ENCODE measurements at places on chromosomes 16 and 17.

- no peak for DNase-seq
Measured at GRCh38 chr16:9297437-9298113, 206.1 kb downstream of the HAPSTR1 start.

DNA sequence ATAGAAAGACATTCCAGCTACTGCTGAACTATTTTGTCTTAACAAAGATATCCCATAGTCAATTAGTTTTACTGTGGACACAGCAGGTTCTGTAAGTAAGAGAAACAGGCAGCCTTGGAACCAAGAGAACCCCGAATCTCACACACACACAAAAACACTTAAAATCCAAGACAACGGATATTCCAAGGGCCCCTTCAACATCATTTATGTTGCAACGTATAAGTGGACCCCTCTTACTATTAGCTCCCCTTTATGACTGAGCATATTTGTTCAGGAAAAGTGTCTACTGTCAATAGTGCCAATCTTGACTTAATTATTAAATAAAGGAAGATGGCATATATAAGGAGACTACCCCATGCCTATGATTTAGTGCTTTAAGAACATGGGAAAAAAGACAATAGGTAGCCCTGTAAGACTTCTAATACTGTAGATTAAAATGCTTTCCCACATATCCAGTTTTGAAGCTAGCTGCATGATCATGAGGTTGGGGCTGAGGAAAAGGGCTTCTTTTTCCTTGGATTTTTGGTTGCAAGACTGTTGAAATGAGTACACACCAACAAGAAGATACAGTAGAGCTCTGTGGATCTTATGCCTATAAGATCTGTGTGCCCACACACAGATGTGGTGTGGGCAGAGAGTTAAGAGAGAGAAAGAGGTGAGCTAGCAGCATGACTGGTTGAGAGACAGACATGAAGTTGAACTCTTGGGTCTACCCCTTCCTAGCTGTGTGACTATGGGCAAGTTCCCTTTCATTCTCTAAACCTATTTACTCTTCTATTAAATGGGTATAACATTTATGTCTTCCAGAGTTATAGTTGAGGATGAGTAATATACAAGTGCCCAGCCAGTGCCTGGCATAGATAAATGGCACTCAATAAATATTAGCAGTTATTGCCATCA, 3.0 kb downstream of the MMD start:
- no peak for DNase-seq

GRCh38 chr17:50758524-50758923, 8.8 kb downstream of the ANKRD40CL start:
- DNase-seq = no peak

DNA sequence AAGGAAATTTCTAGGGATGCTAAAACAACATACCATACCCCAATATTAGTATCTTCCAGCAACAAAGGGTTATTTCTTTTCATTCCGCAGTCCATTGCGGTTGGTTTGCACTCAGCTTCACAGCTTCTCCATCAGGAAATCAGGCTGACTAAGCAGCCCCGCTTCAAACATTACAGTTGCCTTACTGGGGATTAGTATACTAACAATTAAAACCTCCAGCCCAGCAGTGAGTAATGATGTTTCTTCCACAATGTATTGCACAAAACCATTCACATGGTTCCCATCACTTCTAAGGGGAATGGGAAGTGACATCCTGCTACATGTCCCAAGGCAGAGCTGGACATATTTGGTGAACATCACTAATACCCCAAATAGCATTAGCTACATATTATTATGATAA, 1384.9 kb downstream of the CDH8 start:
- no peak for DNase-seq

GRCh38 chr17:29215717-29216116, 30.9 kb upstream of the CRYBA1 start:
- DNase-seq = no peak

DNA sequence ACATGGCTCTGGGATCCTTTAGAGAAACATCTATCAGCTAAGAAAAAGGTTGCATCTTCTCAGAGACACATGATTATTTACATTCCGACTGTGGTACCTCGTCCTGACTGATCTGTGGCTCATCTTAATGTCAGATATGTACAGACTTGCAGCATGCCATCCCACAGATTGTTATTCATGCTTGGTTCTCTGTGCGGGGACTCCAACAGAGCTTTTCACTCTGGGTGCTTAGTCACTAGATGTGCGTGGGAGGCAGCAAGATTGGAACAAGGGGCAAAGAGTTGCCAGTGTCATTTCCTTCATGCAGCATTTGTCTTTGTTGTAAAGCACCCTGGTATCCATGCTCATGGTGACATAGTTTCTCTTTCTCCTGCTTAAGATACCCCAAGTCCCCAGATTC, 179.1 kb upstream of the CACNG5 start:
- DNase-seq = no peak

- DNase-seq = no peak
Measured at GRCh38 chr16:69055008-69055407, 50.4 kb upstream of the HAS3 start.

DNA sequence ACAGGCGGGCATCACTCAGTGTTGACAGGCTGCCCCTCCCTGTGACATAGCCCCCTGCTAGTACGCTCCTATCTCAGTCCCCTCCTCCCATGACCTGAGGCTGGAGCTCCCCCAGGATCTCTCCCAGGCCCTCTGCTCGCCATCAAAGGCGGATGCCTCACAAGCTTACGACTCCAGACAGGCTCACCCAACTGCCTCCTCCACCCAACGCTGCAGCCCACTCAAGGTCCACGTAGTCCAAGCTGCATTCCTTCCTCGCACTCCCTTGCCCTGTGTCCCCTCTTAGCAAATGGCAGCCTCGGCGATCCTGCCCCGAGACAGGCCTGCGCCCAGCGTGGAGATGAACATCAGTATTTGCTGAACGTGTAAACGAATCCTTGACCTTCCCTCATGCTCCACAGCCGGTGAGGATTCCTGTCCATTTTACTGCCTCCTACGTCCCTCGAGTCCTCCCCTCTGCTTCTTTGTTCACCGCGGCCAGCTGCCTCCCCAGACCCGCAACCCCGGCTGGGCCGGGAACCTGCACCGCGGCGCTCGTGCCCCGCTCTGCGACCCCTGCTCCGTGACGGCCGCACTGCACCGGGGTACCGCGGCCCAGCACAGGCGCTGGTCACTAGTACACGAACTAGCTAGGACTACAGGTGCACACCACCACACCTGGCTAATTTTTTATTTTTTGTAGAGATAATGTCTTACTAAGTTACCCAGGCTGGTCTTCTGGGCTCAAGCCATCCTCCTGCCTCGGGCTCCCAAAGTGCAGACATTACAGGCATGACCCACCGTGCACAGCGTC, 838 bp upstream of the TMEM97 start:
- DNase-seq = peak; percentile 20

GRCh38 chr17:76736349-76737081, 616 bp downstream of the SRSF2 start:
- peak; percentile 59 for DNase-seq

- peak; percentile 46 for DNase-seq
Measured at GRCh38 chr16:14669776-14670175, 24.3 kb downstream of the PLA2G10 start.

DNA sequence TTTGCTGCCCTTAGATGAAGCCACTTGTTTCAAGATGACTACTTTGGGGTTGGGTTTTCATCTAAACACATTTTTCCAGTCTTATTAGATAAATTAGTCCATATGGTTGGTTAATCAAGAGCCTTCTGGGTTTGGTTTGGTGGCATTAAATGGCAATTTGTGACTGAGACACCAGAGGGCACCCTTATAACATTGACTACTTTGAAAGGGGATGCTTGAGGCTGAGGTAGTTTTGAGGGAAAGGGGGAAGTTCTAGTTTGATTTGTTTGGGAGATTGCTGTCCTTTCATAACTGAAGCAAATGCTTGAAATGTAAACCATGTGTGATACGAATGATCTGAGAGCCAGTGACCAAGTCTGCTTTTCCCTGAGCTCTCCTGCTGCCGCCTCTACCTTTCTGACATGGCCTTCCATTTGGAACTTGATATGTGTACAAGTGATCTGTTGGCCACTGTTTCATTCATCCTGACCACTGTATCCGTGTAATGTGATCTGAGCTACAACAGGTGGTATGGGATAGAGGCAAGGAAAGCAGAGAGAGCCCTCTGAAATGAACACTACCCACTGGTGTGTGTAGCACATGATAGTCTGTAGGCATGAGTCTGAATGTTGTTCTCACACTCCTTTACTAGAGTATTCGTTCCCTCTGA, 5.8 kb upstream of the RARA start:
- DNase-seq = peak; percentile 85

GRCh38 chr17:9132944-9133610, 111.8 kb downstream of the NTN1 start:
- DNase-seq = no peak

GRCh38 chr17:42518755-42519545, 17.1 kb upstream of the NAGLU start:
- peak; percentile 69 for DNase-seq

- peak; percentile 20 for DNase-seq
Measured at GRCh38 chr16:81170824-81171223, 67.7 kb upstream of the BCO1 start.

- no peak for DNase-seq
Measured at GRCh38 chr17:75824666-75825065, 19.5 kb downstream of the UNC13D start.

GRCh38 chr16:68506331-68507053, 32.6 kb upstream of the ZFP90 start:
- DNase-seq = no peak

GRCh38 chr17:17061516-17061915, 19.3 kb downstream of the MPRIP start:
- DNase-seq = no peak

- no peak for DNase-seq
Measured at GRCh38 chr16:67146523-67147357, 4.1 kb downstream of the B3GNT9 start.

GRCh38 chr16:85712801-85713200, 24.0 kb upstream of the GINS2 start:
- no peak for DNase-seq

DNA sequence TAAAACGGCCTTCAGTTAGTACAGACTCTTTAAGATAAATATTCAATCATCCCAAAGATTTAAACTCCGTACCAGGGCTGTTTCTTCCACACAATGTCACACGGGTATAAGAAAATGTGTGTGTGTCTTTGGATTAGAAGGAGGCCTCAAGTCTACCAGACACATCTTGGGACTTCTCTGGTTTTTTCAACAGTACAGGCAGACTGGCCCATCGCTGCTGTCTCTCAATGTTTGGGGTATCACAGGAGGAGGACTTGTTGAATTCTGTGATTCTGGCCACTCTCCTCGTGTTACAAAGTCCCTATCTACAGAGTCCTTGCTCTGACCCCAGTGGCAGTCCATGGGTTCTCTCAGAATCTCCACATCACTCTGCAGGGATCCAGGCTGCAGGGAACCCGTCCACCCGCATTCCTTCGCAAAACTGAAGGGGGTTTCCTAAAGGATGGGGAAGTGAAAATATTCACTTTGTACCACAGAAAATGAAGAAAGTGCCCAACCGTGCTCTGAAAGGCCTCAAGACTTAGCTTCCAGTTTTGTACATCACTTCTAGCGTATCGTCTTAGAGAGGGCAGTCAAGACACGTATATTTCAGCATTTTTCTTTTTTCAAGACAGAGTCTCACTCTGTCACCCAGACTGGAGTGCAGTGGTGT, 373.2 kb downstream of the NPIPA8 start:
- no peak for DNase-seq

- no peak for DNase-seq
Measured at GRCh38 chr16:31010585-31011325, at the start of gene STX1B. STX1B (minus strand) TSS chr16:31010638; CDS start chr16:31010396, 242 bp downstream.

GRCh38 chr17:39564211-39564848, 43.4 kb downstream of the NEUROD2 start:
- peak; percentile 36 for DNase-seq

- peak; percentile 64 for DNase-seq
Measured at GRCh38 chr17:28807925-28808634, 34.5 kb downstream of the FAM222B start.
